ENCODE measurements at places on chromosomes 3 and 15.

GRCh38 chr3:10757021-10757820 is 58.8 kb upstream of the SLC6A11 start:
- no peak for DNase-seq

GRCh38 chr3:64270142-64270865 is 45.0 kb upstream of the PRICKLE2 start:
- no peak for DNase-seq

DNA sequence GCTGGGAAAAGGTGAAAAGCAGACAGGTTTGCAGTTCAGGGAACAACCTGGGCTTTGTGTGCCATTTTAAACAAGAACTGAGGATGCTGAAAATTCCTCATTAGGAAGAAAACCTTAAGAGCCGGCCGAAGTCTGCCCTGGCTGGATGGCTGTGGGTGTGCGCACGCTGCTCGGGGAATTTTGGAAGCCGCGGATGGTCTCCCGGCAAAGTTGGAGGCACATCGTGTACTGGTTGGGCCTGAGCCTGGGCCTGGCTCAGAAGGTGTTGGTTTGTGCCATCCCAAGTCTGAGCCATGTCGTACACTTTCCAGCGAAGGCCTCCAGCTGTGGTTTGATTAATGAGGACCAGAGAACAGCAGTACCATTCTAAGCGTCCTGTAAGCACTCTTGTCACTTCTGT is 188.2 kb downstream of the ATP10A start:
- no peak for DNase-seq

GRCh38 chr3:99544786-99545281 is 93.6 kb upstream of the COL8A1 start:
- DNase-seq: no peak

DNA sequence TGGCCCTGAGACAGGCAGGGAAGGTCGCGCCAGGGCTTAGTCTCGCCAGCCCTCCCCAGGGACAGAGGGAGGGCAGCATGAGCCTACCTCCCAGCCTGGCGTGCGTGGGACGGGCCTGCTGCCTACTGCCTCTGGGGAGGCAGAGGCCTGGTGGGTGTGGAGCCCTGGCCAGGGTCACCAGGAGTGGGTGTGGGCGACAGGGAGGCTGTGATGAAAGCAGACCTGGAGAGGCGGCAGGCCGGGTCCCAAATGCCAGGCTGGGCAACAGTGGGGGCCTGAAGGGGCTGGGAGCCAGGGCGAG is 33.1 kb downstream of the PLXNA1 start:
- no peak for DNase-seq

DNA sequence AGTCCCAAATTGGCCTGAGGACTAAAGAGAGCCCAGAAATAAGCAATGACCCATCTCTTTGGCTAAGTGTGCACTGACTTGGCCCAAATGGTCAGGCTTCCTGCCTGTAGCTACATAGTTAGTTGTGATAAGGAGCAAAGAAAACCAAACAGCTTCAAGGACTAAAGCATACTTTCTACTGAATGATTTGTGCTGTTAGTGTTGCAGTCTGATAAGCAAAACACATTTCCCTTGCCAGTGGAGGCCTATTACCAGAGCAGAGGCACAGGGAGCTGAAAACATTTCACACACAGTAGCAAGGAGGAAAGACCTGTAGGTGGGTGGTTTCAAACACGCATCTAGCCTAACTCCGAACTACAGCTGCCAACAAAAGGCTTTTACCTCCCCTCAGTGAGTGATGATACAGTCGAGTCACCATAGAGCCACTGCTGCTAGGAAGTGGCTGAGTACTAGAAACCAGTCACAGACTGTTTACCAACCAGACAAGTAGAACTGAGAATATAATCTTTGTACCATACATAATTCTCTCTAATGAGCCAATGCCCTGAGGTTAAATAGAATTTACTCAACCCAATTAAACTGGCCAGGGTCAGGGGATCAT is 222.3 kb upstream of the THBS1 start:
- DNase-seq: no peak

- no peak for DNase-seq
These were observed 29.0 kb upstream of the SLC2A2 start for GRCh38 chr3:171055336-171056178.

GRCh38 chr15:23648920-23649515 is 1.4 kb upstream of the MAGEL2 start:
- peak; percentile 27 for DNase-seq

DNA sequence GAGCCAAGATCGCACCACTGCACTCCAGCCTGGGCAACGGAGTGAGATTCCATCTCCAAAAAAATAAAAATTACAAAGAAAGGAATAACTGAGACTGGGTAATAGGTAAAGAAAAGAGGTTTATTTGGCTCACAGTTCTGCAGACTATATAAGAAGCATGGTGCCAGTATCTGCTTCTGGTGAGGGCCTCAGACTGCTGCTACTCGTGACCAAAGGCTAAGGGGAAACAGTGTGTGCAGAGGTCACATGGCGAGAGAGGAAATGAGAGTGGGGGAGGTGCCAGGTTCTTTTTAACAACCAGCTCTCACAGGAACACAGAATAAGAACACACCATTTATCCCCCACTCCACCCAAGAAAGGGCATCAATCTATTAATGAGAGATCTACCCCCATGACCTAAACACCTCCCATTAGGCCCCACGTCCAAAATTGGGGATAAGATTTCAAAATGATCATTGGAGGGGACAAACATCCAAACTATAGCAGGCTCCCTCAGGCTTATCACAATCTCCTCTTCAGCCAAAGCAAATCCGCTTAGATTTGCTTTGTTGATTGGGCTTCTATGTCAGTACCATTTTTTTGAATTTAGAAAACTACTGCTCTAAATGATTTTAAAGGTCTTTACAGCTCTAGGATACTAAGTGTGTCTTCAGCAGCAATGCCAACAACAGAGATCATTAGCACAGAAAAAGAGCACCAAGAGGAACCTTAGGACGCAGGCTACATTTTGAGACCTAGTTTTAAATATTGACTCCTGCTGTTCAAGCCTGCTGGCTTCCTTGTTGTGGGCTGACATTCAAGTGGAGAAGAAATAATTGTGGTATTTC is 84.2 kb upstream of the TBL1XR1 start:
- DNase-seq: no peak

DNA sequence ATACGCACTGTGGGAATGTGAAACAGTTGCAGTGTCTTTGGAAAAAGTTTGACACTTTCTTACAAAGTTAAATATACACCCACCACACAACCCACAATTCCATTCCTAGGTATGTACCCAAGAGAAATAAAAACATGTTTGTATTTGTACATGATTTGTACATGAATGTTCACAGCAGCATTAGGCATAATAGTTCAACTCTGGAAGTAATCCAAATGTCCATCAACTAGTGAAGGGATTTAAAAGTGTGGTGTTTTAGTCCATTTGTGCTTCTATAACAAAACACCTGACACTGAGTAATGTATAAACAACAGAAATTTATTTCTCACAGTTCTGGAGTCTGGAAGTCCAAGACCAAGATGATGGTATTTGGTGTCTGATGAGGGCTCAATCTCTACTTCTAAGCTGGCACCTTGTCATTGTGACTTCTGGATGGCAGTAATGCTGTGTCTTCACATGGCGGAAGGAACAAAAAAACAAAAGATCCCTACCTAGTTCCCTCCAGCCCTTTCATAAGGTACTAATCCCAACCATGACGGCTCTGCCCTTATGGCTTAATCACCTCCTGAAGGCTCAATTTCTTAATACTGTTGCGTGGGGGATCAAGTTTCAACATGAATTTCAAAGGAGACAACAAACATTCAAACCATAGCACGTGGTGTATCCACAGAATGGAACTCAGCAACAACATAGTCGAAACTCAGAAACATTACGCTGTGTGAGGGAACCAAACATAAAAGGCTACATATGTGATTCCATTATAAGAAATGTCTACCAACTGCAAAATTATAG is 120.5 kb downstream of the AQP9 start:
- DNase-seq: no peak

DNA sequence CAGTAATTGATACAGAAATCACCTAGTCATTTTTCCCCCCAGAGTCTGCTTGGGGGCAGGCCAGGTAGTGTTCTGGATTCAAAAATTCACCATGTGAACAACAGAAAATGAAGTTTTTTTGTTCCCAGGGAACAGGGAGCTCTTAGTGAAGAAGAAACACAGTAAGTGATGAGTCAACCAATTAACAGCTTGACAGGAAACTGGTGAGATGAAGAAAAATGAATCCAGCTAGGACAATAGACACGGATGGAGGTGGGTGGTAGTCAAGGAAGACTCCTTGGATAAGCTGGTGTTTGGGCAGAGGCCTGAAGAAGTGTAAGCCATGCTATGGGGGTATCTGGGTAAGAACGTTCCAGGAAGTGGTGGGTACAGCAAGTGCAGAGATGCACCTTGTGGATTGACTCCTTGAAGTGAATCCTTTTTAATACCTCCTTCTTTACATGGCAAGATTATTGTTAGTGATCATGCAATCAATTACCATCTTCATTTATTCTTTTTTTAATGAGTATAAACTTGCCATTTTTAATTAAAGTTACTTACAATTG is 339.9 kb upstream of the RGMA start:
- no peak for DNase-seq

GRCh38 chr15:91620229-91620628 is 233.3 kb upstream of the SLCO3A1 start:
- DNase-seq: no peak

GRCh38 chr15:90845201-90845949 is 23.0 kb upstream of the FURIN start:
- DNase-seq: no peak

- no peak for DNase-seq
These were observed 32.6 kb upstream of the TBC1D5 start for GRCh38 chr3:17775073-17775472.

DNA sequence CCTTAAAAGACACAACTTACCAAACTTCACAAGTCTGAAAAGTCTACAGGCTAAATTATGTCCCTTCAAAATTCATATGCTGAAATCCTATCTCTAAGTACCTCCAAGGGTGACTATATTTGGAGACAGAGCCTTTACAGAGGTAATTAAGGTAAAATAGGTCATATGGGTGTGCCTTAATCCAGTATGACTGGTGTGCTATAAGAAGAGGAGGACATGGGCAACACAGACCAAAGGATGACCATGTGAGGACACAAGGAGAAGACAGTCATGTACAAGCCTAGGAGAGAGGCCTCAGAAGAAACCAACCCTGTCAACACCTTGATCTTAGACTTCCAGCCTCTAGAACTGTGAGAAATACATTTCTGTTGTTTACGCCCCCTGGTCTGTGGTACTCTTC is 32.2 kb downstream of the TXNRD3 start:
- no peak for DNase-seq

DNA sequence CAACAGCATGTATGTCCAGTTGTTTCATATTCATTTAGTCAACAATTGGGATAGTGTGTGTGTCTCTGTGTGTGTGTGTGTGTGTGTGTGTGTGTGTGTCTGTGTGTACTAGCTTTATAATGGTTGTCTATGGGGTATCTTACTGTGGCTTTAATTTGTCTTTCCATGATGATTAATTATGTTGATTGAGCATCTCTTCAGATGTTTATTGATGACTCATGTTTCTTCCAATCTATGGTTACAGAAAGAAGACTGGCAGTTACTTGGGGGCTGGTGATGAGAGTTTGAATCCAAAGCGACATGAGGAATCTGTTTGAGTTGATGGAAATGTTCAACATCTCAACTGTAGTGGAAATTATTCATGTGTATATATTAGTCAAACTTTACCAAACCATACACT is 440.1 kb downstream of the ZNF385D start:
- DNase-seq: no peak

DNA sequence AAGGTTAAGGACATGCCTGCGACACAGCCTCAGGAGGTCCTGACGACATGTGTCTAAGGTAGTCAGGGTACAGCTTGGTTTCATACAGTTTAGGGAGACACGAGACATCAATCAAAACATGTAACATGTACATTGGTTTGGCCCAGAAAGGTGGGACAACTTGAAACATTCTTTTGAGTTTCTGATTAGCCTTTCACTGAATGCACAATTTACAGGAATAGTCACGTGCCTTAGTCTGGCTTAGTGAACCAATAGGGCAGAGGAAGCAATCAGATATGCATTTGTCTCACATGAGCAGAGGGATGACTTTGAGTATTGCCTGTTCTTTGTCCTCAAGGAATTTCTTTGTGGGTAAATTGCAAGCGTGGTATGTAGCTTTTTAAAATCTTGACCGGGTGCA is 24.5 kb upstream of the HDAC11 start:
- DNase-seq: no peak

DNA sequence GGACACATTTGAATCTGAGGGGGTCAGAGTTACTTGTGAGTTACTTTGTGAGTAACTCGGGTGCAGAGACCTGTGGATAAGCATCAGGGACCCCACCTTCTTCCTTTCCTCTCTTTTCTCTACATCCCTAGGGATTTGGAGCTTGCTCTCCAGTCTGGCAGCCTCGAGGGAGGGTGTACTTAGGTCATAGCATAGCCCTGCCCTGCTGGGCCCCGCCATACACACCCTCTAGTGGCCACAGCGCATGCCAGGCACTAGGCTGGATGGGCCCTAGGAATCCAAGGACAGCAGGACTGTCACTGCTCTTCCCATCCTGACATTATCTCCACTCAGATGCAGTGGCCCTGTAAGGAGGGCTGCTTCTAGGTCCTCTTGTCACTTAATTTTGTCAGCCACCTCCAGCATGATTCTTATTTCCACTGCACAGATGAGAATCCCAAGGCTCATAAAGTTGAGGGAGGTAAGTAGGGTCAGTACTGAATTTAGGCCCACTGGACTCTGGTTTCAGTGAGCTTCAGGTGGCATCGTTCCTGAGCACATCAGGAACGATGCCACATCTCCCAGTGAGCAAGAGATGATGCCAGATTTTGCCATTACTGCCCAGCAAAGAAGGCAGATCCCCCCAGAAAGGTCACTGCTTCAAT is 3.6 kb upstream of the SMAD6 start:
- peak; percentile 59 for DNase-seq

DNA sequence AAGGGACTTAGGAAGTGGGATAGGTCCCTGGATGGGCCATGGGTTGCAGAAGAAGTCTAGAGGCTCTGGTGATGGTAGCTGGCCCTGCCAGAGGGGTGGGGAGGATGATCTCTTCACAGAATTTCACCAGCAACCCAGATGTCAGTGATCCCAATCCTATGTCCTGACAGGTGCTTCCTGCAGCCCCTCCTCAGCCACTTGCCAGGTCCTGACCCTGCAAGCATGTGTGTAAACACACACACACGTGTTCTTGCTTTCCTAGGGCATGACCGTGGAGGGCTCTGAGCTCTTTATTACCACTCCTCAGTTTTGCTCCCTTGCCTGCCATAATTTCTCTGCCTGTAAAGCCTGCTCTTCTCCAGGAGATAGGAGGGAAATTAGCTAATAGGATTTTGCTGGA is 12.5 kb downstream of the TEX264 start:
- DNase-seq: no peak

- DNase-seq: no peak
These were observed 8.4 kb upstream of the LRRC3B start for GRCh38 chr3:26614006-26614685.

DNA sequence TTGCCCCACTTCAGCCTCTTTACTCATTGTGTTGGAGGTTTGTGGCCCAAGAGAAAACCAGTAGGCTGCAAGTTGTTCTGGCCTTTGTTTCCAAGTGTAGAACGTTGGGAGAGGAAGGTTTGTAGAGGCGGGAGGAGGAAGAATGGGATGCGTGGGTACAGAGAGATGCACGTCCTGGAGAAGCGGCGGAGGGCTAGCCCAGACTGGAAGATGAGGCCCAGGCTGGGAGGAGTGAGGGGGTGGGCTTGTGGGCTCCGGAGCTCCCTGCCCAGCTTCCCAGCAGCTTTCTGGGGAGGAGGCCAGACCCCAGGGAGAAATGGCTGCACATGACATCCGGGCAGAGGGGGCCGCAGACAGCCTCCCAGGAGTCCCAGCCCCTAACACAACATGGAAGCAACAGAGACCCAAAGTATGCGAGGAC is 5.3 kb downstream of the PLA2G4F start:
- DNase-seq: no peak
